ENCODE measurements at places on chromosomes 2 and 18.

DNA sequence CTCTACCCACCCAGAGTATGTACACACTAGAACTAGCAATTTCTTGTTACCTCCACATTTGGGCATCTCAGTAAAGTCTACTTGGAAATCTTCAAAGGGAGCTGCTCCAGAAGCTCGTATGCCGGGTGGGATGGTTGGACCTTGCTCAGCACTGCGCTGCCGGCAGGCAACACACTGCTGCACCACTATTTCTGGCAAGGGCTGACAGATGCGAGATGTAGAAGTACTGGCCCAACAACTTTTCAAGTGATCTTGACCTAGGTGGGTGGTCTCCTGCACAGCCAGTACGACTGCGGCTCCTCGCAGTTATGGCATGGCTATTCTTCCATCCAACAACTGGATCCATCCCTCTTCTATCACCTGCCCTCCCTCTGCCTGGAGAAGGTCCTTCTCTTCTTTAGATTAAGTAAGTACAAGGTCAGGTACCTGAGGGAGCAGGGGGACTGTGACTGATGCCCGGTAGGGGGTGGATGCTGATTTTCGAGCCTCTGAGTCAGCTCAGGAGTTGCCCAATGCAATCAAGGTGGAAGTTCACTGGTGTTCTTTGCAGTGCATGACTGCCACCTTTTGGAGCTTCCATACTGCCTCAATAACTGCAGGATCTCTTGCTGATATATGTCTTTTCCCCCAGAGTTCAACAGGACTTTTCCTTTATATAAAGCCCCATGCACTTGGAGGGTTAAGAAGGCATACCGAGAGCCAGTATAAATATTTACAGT, 100.4 kb upstream of the SLC1A4 start:
- no peak for DNase-seq

- DNase-seq, result no peak
These were observed 148.7 kb upstream of the OSR1 start for GRCh38 chr2:19507137-19507536.

- DNase-seq, result no peak
These were observed 191.7 kb downstream of the ACKR3 start for GRCh38 chr2:236761358-236761757.

- peak; percentile 47 for DNase-seq
These were observed 21.3 kb downstream of the SCN1A start for GRCh38 chr2:166106431-166107015.

- DNase-seq, result no peak
These were observed 84.3 kb upstream of the LTBP1 start for GRCh38 chr2:32862269-32863055.

GRCh38 chr2:105142239-105142638, 99.3 kb upstream of the GPR45 start:
- DNase-seq, result no peak

- peak; percentile 47 for DNase-seq
These were observed 257.7 kb upstream of the CHAC2 start for GRCh38 chr2:53509831-53510388.

Measured in glutamatergic neuron (in vitro differentiated cells).